ENCODE measurements at places on chromosomes 2 and 18.

DNA sequence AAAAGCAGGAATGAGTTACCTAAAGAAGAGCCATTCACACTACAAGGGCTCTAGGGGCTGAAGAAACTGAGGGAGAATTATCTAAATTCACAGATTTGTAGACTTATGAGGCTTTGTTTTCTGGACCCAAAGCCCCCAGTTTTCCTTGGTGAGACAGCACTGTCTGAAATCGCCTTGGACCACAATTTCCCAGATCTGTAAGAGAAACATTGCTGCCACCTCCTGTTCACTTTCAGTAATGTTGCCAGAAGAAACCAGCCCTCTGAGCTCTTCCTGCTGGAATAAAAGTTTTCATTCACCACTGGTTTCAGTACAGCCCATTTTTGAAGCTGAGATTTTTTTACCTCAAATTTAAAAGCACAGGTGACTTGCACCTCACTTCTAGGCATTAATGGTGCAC is 169.2 kb downstream of the CDH20 start:
- peak; percentile 27 for DNase-seq

- DNase-seq = no peak
Observed at GRCh38 chr2:25981596-25982272, 563 bp downstream of the KIF3C start.

- peak; percentile 95 for DNase-seq
Observed at GRCh38 chr2:28507796-28508764, 12.2 kb downstream of the PLB1 start.

DNA sequence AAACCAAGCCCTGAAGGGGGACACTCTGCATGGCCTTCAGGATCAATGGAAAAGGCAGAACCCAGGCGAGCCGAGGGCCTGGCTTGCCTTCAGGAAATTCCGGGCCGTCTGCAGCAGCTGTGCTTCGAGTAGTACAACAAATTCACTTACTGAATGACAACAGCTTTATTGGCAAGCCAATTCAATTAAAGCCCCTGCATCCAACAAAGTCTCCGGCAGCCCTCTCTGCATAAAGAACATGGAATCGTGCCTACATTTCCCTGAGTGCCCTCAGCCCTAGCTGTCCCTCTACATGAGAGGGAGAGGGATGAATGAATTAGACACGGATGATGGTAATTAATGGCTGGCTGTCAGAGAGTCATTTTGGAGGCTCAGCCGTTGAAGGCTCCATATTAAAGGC is 189.0 kb downstream of the BCL11A start:
- DNase-seq = no peak

DNA sequence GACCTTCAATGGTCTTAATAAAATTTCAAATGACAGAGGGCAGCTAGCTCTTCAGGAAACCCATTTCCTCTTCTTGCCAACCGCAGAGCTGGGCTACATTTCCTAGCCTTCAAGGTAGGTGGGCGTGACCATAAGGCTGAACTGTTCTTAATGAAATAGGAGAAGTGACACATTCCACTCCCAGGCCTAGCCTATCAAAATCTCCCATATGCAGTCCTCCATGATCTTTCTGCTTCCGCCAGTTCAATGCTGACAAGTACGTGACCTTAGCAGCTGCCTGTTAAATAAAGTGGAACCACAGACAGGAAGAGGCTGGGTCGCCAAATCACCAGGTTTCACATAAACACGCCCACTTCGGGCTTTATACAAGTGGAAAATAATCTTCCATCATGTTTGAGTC is 13.2 kb downstream of the SERPINE2 start:
- no peak for DNase-seq

DNA sequence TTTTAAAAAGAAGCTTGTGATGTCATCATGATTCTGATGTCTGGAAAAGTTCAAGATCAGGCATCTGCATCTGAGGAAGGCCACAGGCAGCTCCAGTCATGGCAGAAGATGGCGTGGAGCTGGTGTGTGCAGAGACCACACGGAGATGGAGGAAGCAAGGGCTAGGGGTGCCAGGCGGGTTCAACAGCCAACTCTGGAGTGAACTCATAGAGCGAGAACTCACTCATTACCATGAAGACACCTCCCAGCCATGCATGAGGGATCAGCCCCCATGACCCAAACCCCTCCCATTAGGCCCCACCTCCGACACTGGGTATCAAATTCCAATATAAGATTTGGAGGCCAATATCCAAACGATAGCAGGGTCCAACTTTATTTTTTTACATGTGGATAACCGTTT is 61.6 kb downstream of the KCNG2 start:
- no peak for DNase-seq

DNA sequence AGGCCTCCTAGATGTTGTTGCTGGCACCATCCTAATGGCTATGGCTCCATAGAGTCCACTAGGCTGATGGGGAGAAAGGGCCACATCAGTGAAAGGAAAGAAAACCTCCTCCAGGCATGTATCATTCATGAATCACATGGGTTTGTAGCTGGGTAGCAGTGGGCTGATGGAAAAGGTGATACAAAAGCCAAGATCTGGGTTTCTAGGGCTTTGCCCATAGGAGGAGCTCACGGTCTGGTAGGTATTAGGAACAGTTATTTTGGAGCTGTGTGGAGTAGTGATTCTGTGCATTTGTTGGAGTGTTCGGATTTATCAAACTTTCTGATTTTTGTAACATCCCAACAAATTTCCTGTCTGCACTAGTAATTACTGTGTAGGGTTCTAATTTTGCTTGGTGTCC is 259.2 kb downstream of the SLC4A3 start:
- no peak for DNase-seq

DNA sequence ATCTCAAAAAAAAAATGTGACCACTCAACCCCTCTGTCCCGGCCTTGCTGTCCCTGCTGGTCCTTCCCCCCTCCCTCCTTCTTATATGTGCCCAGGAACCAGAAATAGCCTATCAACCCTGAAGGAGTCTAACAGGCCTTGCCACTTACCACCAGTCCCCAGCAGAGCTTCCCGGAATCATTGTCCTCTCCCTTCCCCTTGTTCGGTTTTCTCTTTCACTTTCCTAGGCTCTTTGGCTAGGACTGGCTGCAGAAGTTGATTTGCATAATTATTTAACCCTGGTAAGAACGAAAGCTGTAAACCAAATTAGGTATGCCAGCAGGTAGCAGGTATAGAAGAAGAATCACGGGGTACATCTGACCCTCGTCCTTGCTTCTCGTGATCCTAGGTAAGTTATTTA is 72.6 kb upstream of the ZNF532 start:
- DNase-seq = no peak

- no peak for DNase-seq
Observed at GRCh38 chr2:148493822-148494563, 150.6 kb upstream of the EPC2 start.

All from Caco-2 (cell line).